ENCODE measurements at places on chromosomes 2 and 18.

- DNase-seq = no peak
These were observed 29.2 kb upstream of the HPCAL1 start for GRCh38 chr2:10273215-10274175.

- no peak for DNase-seq
These were observed 210.6 kb downstream of the TMEM247 start for GRCh38 chr2:46689993-46690392.

DNA sequence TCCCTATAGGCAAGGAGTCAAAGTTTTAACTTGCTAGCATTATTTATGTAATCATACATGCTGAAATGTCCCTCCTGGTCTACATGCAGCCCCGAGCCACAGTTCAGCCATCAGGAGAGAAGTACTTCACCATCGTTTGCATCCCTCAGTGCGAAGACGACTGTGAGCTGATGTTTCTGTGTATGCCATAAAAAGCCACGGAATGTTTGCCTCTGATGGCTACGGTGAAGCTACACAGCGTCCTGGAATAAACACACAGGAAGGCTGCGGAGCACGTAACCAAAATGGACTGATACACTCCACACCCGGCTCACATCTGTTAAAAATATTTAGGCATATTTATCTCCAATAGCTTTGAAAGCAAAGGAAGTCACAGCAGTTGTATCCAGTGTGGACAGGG lies 4.3 kb upstream of the SALL3 start:
- no peak for DNase-seq

- no peak for DNase-seq
These were observed 4.7 kb upstream of the ESCO1 start for GRCh38 chr18:21605213-21605612.

DNA sequence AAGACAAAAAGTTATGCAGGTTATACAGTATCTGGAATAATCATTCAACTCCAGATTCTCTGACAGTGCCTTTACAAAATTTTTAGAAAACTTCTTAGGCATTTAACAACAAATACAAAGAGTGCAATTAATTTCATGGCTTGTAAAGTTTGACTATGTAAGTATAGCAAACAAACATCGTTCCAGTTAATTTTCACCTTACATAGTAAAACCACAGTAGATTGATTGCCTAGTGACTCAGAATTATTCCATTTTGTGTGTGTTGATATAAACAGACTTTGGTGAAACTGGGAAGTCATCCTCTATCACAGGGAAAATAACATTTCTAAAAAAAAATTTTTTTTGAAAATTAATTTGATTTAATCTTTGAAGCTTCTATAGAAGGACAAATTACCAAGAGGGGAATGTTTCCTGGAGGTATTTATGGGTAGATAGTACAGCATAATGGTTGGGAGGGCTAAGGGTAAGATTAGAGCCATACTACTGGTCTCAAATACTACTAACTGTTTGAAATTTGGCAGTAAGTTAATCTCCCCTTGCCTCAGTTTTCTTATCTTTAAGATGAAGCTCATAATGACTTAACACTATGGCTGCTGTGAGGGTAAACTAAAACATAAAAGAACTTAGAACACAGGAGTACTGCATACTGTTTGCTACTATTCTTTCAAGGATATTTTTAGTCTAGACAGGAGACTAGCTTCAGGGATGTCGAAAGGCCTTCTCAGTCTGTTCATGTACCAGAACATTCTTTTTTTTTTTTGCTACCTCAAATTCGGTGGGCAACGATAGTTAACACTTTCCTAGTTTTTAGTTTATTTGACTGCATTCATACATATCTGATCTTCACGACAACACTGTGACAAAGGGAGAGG lies 19.6 kb downstream of the NDUFAF7 start:
- DNase-seq = no peak

GRCh38 chr2:47452761-47453160 lies 49.8 kb downstream of the MSH2 start:
- no peak for DNase-seq

DNA sequence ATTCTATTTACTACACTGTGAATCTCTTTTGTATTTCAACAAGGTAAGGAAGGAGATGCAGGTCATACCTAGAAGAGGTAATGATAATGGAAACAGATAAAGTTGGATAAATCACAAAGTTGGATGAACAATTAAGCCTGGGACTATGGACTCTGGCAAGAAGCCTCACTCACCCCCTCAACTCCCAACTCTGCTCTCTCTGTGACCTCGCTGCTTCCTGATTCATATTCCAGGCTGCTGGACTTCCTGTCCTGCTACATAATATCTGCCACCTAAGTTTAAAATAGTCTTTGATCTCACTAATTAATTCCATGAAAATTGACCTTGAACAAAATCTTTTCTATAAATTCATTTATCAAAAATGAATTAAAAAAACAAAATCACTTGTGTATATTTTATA lies 215.3 kb downstream of the CALCRL start:
- no peak for DNase-seq

GRCh38 chr2:128801576-128801975 lies 482.9 kb upstream of the HS6ST1 start:
- DNase-seq = no peak

DNA sequence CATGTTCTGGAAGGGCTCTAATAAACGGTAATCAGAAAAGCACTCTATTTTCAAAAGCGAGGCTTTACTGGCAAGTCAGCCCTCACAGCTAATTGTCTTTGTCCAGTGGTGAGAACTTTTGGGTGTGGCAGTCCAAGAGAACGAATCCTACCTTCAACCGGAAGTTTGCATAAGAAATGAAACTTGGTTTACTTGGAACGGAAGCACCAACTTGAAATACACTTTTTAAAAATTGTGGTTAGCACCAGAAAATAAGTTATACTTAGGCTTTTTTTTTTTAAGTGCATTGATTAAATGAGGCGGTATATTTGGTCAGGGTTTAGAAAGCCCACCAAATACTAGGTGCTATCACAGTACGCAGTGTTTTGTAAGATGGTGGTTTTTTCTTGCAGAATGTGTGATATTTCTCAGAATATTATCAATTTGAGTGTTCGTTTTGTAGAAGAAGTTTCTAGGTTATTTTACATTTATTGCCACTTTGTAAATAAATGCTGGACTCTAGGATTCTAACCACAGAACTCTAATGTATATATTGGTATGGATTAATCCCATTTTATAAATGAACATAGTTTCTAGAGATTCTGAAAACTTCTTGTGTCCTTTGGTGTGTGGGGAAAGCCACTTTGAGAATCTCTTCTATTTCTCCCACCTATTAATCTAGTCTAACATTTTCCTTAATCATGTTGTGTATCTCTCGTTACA lies 1.2 kb downstream of the MYL12A start:
- DNase-seq = no peak

GRCh38 chr2:79512442-79513401 lies at the start of gene CTNNA2:
CTNNA2 (plus strand) TSS chr2:79513051.
- peak; percentile 85 for DNase-seq

GRCh38 chr18:63144748-63145147 lies 174.8 kb downstream of the BCL2 start:
- DNase-seq = no peak

DNA sequence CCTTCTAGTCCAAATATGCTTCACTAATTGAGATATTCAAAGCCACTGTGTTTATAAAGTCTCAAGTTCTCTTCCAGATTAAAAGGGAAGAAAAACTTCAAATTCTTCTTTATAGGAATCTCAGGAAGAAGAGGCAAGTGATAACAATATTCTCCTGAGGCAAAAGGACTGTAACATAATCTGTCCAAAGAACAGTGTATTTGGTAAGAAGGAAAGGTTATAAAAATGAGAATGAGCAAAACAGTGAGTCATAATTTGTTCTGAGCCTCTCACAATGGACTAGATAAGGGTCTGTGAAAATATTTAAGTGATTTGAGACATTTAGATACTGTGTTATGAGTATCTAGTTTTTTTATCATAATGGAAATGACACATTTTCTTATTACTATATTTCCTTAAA lies 44.3 kb downstream of the SNRPD1 start:
- no peak for DNase-seq

- no peak for DNase-seq
These were observed 608.3 kb downstream of the ERBB4 start for GRCh38 chr2:211930331-211930730.

DNA sequence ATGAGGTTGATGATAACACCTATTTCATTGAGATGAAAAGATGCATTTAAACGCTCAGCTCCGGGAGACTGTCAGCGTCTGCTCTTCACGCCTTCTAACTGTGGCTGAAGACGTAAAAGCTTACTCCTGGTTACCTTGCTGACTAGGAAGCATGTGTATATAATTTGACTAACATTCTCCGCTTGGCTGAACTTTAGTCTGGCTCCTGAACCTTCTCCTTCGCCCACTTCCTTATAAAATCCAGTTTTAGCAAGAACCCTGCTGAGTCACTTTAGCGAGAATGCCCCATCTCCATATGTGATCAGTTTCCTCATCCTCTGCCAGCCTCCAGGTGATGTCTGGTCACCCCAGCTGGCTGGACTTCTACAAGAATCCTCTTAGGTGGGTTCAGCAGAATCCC lies 12.7 kb upstream of the CREG2 start:
- DNase-seq = no peak

Measured in HuH-7 (cell line).